Foreskin fibroblast (primary cell): ENCODE measurements at places on chromosomes 4 and X.

DNA sequence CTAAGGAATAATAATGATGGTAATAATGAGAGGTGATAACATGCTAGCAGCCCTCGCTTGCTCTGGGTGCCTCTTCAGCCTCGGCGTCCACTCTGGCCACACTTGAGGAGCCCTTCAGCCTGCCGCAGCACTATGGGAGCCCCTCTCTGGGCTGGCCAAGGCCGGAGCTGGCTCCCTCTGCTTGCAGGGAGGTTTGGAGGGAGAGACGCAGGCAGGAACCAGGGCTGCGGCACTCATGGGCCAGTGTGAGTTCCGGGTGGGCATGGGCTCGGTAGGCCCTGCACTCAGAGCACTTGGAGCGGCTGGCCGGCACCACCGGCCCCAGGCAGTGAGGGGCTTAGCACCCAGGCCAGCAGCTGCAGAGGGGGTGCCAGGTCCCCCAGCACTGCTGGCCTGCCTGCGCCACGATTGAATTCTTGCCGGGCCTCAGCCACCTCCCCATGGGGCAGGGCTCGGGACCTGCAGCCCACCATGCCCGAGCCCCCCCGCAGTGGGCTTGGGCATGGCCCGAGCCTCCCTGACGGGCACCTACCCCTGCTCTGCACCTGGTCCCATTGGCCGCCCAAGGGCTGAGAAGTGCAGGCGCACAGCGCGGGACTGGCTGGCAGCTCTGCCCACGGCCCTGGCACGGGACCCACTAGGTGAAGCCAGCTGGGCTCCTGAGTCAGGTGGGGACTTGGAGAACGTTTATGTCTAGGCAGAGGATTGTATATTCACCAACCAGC, 7.1 kb upstream of the ADH1C start:
- no peak for DNase-seq

GRCh38 chr4:56976283-56976836, 1.0 kb downstream of the NOA1 start:
- DNase-seq = no peak

DNA sequence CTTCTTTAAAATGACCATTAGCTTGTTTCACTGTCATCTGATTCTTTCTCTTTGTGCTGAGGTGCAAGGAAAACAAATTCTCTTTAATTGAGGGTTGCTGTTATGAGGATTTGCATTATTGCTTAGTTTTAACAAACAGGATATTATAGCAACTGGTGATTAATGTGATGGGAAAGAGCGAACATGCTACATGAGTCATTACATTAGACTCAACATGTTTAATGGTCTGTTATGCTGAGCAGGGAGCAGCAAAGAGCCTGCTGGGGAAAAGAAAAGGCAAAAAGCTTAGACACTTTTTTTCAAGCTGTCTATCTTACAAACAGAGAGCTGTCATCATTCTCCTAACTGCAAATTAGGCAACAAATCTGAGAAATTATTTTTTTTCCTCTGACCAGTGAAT, 230.5 kb upstream of the LCORL start:
- DNase-seq = no peak

GRCh38 chrX:21375708-21376009, 1.4 kb downstream of the CNKSR2 start:
- no peak for DNase-seq

GRCh38 chrX:35880601-35881000, 38.9 kb upstream of the CFAP47 start:
- no peak for DNase-seq

- DNase-seq = no peak
These were observed 92.4 kb upstream of the SMIM10 start for GRCh38 chrX:134898440-134898839.

DNA sequence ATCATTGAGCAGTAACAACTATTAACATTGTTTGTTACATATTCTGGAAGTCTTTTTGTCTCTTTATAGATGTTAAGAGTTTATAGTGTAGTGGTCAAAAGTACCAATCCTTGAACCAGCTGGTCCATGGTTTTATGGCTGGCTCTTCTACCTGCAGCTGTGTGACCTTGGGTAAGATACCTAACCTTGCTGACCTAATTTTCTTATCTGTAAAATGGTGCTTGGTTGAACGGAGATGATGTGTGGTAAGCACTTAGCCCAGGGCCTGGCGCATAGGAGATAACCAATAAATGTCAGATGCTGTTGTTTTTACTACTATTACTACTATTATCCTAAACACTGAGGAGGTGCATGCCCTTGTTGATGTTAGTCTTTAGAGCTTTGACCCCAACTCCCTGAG, 116.6 kb downstream of the TMEM164 start:
- no peak for DNase-seq

DNA sequence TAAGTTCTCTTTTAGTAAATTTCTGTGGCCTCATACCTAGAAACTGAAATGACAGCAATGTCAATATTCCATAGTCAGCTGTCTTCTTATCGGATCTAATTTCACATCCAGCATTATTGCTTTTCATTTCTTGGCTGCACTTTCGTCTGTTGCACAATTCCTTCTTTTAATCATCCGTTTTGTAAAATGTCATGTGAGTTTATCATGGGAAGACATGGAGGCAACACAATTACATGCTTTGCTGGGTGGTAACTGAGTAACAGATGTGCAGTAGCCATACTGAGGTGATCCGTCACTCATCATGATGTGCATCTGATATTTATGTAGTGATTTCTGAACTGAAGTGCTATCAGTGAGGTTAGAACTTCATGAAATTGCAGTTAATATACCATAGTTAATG, 68.3 kb upstream of the SLC7A11 start:
- DNase-seq = peak; percentile 11

DNA sequence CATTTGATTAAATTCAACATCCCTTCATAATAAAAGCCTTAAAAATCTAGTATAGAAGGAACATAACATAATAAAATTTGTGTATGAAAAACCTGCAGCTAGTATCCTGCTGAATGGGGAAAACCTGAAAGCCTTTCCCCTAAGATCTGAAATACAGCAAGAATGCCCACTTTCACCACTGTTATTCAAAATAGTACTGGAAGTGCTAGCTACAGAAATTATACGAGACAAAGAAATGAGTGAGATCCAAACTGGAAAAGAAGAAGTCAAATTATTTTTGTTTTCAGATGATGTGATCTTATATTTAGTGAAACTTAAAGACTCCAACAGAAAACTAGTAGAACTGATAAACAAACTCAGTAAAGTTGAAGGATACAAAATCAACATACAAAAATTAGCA, 152.9 kb downstream of the RTL3 start:
- DNase-seq = no peak

- DNase-seq = peak; percentile 85
These were observed 51.8 kb upstream of the TRAM1L1 start for GRCh38 chr4:117137145-117137544.

DNA sequence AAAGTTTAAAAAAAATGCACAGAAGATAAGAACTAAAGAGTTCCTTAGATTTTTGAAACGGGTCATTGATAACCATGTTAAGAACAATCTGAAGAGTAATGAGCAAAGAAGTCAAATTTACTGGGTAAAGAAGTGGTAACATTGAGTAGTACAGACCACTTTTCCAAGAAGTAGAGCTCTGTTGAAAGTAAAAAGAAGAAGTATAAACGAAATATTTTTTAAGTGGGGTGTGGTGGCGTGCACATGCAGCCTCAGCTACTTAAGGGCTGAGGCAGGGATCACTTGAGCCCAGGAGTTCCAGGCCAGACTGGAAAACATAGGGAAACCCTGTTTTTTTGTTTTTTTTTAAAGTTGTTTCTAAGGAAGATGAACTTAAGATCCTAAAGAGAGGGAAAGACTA, 68.5 kb downstream of the UBA6 start:
- DNase-seq = no peak

DNA sequence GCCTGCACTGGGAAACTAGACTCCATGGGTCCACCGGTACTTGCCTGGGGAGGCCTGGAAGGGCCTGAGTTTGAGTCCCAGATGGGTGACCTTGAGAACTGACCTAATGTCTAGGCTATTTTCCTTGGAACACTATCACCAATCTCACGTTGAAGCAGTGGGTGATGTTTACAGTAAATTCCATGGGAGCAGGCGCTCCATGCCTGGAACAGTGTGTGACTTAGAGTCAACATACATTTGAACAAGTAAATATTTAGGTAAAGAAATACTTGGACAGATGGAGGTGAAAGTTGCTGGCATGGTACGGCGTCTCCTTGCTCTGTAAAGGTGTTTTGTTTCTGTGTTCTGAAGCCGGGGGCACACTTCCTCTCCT, 47.5 kb downstream of the TBC1D14 start:
- no peak for DNase-seq

DNA sequence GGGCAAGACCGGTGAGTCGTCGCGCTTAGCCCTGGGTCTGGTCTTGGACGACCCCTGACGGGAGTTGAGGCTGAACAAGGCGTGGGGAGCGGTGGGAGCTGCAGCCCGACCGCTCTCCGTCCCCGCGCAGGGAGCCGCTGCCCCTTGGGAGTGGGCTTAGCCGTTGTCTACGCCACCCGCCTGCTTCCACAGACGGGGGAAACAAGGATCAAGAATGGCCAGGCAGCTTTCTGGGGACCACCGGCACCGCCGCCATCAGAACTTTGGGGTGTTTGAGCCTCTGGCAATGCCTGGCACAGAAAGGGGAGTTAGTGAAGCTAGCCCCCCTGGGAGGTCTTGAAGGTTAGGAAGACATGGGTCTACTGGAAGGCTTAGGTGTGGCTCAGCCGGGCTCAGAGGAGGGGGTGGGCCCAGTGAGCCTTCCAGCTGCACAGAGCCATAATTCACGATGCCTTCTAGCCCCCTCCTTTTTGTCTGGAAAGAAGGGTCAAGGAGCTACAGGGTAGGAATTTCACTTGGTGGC, 583 bp downstream of the RASL11B start:
- DNase-seq = no peak

GRCh38 chr4:164768516-164768915, 14.6 kb downstream of the SMIM31 start:
- peak; percentile 0 for DNase-seq

DNA sequence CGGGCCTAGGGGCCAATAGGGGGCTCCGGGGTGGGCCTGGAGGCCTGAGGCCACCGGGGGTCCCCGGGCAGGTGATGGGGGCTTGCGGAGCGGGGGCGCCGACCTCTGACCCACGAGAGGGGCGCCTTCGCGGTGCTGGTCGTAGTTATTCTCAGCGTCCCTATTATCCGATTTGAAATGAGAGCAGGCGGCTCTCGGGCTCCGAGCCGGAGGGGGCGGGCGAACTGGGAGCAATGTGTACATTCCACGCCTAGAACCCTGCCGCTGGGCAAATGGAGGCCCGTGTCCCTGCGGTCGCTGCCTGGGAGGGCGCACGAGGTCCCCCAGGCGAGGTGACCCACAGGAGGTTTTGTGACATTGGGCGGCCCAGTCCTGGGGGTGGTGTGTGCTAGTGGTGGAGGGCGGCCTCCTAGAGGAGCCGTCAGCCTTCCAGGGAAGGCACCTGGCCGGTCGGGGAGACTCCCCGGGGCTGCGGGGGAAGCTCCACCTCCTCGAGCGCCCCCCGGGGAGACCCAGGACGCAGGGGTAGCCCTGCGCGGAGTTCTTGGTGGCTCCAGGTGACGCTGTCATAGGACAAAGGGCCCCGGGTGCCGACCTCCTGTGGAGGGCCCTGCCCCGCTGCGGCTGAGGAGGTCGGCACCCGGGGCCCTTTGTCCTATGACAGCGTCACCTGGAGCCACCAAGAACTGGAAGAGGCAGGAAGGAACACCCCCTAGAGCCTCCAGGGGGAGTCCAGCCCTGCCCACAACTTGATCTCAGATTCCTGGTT, 102.6 kb upstream of the PRKX start:
- peak; percentile 62 for DNase-seq
